ENCODE measurements at places on chromosomes 4 and X.

DNA sequence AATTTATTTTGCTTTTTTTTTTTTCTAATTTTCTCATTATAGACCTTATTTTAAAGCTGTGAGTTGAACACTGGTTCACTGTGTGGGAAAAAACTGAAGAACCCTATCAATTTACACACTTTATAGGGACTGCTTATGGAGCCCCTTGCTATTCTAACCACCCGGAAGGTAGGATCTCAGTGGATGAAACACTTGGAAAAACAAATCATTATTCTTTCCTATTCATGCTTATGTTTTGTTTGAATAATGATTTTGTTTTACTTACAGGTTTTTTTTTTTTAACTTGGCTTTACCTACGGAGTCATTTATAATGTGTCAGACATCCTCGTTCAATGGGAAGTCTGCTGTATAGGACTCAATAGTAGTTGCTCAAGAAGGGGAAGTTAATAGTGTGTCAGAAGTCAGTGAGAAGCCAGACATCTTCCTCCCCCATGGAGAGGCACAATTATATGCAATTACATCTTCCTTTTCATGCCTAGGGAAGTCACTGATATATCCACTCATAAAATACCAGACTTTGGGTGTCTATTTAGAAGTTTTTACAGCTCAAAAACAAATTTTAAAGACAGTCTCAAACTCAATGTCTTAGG is 113.2 kb downstream of the ARSF start:
- H3K36me3 ChIP-seq: no peaks in the 10 kb centered on the region
- H3K27me3 ChIP-seq: no peaks in the 10 kb centered on the region
- DNase-seq: no peak
- H3K4me1 ChIP-seq: no peaks in the 10 kb centered on the region

DNA sequence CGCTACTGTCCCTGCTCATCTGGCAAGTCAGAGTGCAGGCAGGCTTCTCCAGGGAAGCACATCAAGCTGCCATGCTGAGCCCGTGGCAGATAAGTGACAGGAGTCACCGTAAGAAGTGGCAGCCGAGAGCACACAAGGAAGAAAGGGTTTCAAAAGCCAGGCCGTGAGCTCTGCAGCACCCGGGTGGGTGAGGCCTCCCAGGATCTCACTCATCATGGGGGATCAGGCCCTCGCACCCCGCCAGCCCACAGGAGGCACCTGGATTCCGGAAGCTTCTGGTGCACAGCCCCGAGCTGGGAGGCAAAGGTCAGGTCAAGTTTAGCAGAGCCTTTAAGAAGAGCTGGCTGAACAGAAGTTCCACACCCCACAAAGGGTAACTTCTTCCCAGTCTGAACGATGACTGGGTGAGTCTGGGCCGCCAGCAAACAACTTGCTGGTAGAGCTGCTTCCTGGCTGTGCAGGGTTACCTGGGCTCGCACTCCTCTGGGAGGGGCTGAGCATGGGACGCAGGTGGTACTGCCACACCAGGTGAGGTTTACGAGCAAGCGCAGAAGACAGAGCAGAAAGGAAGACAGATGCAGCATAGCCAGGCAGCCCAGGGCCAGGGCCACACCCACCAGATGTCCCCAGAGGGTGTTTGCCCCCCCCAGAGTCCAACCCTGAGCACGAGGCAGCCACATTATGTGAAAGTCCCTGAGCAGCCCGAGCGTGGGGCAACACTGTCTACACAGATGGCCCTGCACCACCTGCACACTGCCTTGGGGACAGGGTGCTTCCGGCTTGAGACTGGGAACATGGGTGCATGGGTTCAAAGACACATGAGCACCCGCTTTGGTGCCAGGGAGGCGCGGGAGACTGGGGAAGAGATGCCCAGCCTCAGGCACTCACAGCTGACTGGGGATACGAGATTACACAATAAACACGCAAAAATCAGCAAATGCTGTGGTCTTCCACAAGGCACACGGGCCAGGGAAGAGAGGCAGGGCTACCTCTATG is 7.7 kb downstream of the CCNQ start:
- no peak overlapping the region for H3K4me3 ChIP-seq
- no peak for DNase-seq
- no peaks in the 10 kb centered on the region for H3K4me1 ChIP-seq
- H3K27me3 ChIP-seq: no peaks in the 10 kb centered on the region

DNA sequence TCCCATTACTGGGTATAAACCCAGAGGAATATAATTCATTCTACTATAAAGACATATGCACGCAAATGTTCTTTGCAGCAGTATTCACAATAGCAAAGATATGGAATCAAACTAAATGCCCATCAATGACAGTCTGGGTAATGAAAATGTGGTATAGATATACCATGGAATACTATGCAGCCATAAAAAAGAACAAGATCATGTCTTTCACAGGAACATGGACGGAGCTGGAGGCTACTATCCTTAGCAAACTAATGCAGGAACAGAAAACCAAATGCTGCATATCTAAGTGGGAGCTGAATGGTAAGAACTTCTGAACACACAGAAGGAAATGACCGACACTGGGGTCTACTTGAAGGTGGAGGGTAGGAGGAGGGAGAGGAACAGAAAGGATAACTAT is 42.6 kb downstream of the LNX1 start:
- H3K27me3 ChIP-seq: no peaks in the 10 kb centered on the region
- no peaks in the 10 kb centered on the region for H3K36me3 ChIP-seq
- no peaks in the 10 kb centered on the region for H3K4me1 ChIP-seq
- no peak overlapping the region for H3K27ac ChIP-seq

GRCh38 chr4:37219990-37220389 is 24.6 kb upstream of the NWD2 start:
- no peaks in the 10 kb centered on the region for H3K27me3 ChIP-seq
- H3K36me3 ChIP-seq: no peaks in the 10 kb centered on the region
- no peak overlapping the region for H3K27ac ChIP-seq
- DNase-seq: no peak
- H3K4me3 ChIP-seq: no peak overlapping the region
- H3K4me1 ChIP-seq: no peaks in the 10 kb centered on the region

- no peaks in the 10 kb centered on the region for H3K4me1 ChIP-seq
- H3K27ac ChIP-seq: peak overlapping the region; percentile 94
- H3K27me3 ChIP-seq: no peaks in the 10 kb centered on the region
- H3K36me3 ChIP-seq: peaks cover 8% of the 10 kb centered on the region
- no peak overlapping the region for H3K4me3 ChIP-seq
- DNase-seq: peak; percentile 74
These were observed 110.2 kb upstream of the MYOZ2 start for GRCh38 chr4:119025420-119025819.

DNA sequence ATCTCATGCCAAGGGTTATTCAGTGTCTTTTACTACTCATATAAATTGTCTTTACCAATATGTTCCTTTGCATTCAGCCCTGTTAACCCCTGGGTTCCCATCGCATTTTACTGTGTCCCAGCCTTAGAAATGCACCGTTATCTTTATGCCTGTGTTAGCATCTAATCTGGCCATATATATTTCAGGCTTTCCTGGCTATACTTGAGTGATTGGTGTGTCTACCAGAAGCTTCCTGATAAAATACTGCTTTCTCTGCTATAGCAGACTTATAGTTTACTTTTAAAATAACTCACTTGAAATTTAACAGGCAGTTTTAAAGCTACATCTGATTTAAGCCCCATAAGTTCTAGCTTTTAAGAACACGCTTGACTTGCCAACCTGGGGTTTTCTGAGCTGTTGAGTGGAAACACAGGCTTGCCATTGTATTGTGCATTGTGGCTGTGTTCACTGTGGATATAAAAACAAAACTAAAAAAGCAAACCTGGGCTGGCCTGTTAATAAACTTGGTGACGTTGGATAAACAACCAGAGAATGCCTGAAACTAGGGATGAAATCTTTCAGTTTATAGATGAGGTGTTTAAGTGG is 185.3 kb upstream of the TAPT1 start:
- no peaks in the 10 kb centered on the region for H3K4me1 ChIP-seq
- DNase-seq: no peak
- no peak overlapping the region for H3K27ac ChIP-seq

DNA sequence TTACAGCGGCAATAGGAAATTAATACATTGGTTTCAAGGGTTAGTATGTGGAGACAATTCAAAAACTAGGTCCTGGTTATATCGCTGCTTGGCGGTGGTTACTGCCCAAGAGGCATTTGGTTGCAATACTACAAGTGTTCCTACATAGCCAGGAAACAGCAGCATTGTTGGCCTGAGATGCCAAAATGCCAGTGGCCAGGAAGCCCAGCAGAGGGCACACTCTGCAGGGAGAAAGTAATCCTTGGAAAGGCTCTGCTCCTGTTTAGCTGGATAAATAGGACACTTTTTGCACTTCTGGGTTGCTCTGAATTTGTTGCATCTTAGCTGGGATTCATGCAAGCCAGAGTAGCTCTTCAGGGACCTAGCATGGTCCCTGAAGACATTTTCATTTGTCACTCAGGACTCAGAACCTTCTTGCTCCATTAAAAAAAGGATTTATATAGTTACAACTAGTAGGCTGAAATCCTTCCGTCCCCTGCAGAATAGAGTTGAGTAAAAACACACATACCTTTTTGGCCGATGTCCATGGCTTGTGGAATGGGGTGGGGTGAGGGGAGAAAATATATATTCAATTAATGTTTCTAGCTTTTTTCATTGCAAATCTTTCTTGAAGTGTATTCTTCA is 8.1 kb upstream of the GPR119 start:
- no peak overlapping the region for H3K27ac ChIP-seq
- H3K27me3 ChIP-seq: no peaks in the 10 kb centered on the region
- no peaks in the 10 kb centered on the region for H3K36me3 ChIP-seq
- H3K4me3 ChIP-seq: no peak overlapping the region

- H3K4me1 ChIP-seq: no peaks in the 10 kb centered on the region
- H3K36me3 ChIP-seq: no peaks in the 10 kb centered on the region
- no peak overlapping the region for H3K4me3 ChIP-seq
These were observed 64.1 kb upstream of the SCOC start for GRCh38 chr4:140309124-140309870.

GRCh38 chr4:84753321-84753972 is 170.5 kb downstream of the CDS1 start:
- peaks cover 50% of the 10 kb centered on the region for H3K36me3 ChIP-seq
- no peak for DNase-seq
- H3K4me1 ChIP-seq: no peaks in the 10 kb centered on the region
- H3K27me3 ChIP-seq: no peaks in the 10 kb centered on the region

DNA sequence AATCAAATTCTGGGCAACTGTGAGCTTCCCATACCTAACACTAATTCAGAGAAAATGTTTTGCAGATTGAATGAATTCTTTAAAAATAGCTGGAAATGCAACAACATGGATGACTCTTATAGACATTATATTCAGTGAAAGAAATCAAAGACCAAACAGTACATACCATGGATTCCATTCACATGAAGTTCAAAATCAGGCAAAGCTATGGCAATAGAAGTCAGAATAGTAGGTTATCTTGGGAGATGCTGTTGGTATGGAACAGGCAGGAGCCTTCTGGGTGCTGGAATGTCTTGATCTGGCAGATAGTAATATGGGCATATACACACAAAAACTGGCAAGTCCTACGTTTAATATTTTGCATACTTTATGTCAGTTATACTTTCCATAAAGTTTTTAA is 25.5 kb upstream of the CBLL2 start:
- no peaks in the 10 kb centered on the region for H3K27me3 ChIP-seq
- H3K36me3 ChIP-seq: no peaks in the 10 kb centered on the region
- no peak overlapping the region for H3K4me3 ChIP-seq
- no peak for DNase-seq
- H3K27ac ChIP-seq: no peak overlapping the region

- H3K4me3 ChIP-seq: no peak overlapping the region
- DNase-seq: no peak
- no peak overlapping the region for H3K27ac ChIP-seq
- H3K36me3 ChIP-seq: no peaks in the 10 kb centered on the region
- H3K27me3 ChIP-seq: no peaks in the 10 kb centered on the region
- peaks cover 2% of the 10 kb centered on the region for H3K4me1 ChIP-seq
These were observed 67.4 kb downstream of the ZNF827 start for GRCh38 chr4:145871209-145871608.

DNA sequence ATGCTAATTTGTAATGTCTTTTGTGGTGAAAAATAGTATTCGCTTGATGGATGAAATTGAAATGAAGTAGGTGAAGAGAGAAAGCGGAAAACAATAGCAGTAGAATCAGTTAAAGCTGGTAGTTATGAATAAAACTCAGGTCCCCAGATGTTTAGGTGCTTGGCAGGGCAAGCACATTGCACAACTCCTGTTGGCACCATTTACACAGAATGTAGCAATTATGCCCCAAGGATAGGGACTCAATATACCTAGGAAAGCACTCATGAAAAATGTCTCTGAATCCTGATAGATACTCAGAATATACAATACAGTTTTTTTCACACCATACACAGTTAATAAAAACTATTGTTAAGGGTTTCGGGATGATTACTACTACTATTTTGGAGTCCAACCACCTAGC is 26.5 kb upstream of the GRIA3 start:
- H3K27ac ChIP-seq: no peak overlapping the region
- no peak for DNase-seq
- no peaks in the 10 kb centered on the region for H3K27me3 ChIP-seq
- H3K36me3 ChIP-seq: no peaks in the 10 kb centered on the region
- no peak overlapping the region for H3K4me3 ChIP-seq
- H3K4me1 ChIP-seq: no peaks in the 10 kb centered on the region

- no peaks in the 10 kb centered on the region for H3K27me3 ChIP-seq
- DNase-seq: no peak
These were observed 1.9 kb upstream of the PPP3CA start for GRCh38 chr4:101348995-101349800.

Measured in right atrium auricular region (tissue), 2 donors.